Muscle of back (tissue), 13 donors: ENCODE measurements at places on chromosomes 7 and 10. TPM values are rescaled to one million over a fixed set of nuclear protein-coding genes. Genes with fewer than 3 reads are reported as not detected.
A peak's percentile ranks its signal among the peaks of the same experiment; 100 is the strongest.

- DNase-seq, result no peak
Observed at GRCh38 chr7:17311194-17311593, 12.7 kb downstream of the AHR start.

- no peak for DNase-seq
Observed at GRCh38 chr10:113631684-113632367, 32.0 kb downstream of the NRAP start.

- no peak for DNase-seq
Observed at GRCh38 chr7:12127455-12127854, 83.6 kb upstream of the TMEM106B start.

The ADAM22 gene
- polyA plus RNA-seq, result 7.6 TPM

The PWWP2B gene
- polyA plus RNA-seq, result 10.6 TPM

The PNLIPRP3 gene
- not detected for polyA plus RNA-seq

DNA sequence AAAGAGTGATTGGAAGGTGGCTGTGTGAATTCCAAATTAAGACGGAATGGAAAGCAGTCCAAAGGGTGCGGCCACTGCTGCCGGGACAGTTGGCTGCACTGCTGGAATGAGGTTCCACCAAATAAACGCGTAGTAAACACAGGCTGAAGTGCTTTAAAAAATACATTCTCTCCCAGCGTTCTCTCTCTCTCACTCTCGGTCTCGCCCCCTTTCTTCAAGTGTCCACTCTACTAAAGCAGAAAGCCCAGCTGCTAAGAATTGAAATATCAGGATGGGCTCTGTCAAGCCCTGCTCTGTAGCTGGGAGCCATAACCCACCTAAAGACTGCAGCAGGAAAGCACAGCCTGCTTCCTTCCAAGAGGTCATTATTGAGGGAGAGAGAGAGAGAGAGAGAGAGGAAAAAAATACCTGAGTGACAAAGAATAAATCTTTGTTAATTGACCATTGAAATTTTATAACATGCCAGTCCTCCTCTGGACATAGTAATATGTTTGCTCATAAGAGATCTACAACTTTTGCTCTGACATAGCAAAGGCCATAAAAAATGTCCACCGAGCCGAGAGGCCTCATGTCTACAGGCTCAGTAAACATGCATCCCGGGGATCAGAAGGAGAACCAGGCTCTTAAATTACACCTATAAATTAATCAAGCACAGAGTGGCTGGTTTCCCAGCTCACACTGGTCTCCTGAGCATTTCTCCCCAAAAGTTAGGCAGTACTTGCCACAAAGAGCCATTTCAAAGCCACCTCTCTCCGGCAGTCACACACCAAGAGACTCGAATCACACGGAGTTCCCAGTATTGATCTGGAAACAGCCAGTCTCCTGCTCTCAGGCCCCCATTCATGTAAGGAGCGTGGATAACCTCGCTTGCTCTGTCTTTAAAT is 72.8 kb downstream of the FGFR2 start:
- DNase-seq, result peak; percentile 35

- DNase-seq, result no peak
Observed at GRCh38 chr7:2710286-2710655, 22.3 kb downstream of the AMZ1 start.

DNA sequence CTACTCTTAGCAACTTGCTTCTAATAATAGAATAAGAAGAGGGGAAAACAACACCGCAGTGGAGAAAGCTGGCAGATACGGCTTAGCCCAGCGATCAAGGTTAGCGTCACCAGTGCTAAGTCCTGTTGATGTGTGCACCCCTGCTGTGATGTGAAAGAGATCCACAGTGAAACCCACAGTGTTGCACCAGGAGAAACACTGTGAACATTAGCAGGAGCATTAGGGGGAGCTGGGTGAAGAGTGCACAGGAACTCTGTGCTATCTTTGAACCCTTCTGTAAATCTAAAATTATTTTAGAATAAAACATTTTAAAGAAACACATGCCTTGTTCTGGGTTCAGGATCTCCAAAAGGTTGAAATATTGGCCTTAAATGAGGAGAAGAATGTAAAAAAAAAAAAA is 154.1 kb upstream of the UNC5B start:
- no peak for DNase-seq

The SPDYE16 gene
- polyA plus RNA-seq, result 5.4 TPM

DNA sequence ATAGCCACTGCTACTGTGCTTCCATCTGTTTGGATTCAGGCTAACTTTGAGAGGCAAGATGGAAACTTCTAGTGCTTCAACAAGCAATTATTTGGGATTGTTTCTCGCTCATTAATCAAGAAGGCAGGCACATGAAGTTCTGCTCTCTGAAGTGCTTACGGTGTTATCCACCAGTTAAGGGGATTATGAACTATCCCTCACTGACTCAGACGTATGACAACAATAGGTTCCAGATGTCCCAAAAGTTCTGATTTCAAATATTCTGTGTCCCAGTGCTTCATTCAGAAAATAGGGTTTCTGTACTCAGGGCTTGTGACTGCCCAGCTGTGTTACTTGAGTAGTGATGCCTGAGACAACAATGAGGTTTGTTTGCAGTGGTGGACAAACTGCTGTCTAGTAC is 81.0 kb downstream of the HACD1 start:
- no peak for DNase-seq

The CHAT gene
- polyA plus RNA-seq, result not detected

DNA sequence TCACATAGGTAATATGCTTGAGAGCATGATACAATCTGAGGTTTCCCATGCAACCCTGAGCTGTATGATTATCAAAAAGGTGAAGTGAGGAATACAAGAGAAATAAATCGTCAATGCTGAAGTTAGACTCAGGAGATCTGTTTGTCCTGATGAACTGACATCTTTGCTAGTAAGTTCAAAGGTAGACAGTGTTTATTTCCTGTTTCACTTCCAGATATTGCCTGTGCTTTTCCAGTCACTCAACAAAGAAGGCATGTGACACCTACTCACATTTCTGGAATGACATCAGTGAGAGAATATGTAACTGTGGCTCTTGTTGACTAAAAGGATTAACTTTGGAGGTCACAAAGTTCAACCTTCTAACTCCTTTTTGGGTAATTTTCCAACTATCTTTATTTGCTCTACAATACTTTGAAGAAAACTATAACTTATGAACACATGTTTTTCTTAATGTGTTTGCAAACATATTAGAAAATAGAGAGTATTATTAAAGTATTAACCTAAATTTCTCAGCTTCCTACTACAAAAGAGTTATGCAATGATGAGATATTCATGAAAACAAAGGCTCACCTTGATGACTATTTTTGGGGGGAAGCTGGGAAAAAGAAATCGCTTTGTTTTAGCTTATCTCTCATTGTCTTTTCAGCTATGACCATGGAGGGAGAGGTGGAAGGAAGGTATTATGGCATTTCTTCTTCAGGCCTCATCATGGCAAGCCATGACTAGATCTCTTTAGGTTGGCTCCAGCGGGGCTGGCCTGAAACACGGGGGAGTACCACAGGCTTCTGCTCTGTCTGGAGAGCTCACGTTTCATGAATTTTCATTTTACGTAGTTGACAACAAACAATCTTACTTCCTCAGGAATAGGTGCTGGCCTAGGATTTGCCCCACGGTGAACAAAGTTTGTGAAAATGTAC is 214.7 kb upstream of the SLC26A5 start:
- DNase-seq, result no peak

- DNase-seq, result peak; percentile 4
Observed at GRCh38 chr10:57692255-57692980, 575.3 kb downstream of the IPMK start.

The EXOC6 gene
- 32.5 TPM for polyA plus RNA-seq

- DNase-seq, result no peak
Observed at GRCh38 chr10:44511601-44512000, 126.7 kb upstream of the CXCL12 start.

The ARHGEF35 gene
- polyA plus RNA-seq, result 1.1 TPM

The ITPRID1 gene
- polyA plus RNA-seq, result 0.42 TPM

DNA sequence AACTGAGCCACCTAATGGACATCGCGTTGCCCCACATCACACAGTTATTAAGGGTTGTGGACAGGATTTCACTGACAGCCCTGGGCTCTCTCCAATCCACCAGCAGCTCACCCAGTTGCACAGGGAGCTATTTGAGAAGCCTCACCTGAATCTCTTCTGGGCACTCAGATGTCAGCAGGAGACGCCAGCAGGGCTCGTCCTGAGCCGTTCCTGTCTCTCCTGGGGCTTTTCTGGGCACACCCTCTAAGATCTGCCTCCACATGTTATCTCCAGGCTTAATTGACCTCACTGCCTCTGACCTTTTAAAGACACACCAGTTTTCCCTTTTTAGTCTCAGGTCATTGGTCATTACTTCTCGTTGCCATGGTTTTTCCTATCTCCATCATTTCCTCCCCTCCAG is 63.0 kb downstream of the GRID1 start:
- no peak for DNase-seq

DNA sequence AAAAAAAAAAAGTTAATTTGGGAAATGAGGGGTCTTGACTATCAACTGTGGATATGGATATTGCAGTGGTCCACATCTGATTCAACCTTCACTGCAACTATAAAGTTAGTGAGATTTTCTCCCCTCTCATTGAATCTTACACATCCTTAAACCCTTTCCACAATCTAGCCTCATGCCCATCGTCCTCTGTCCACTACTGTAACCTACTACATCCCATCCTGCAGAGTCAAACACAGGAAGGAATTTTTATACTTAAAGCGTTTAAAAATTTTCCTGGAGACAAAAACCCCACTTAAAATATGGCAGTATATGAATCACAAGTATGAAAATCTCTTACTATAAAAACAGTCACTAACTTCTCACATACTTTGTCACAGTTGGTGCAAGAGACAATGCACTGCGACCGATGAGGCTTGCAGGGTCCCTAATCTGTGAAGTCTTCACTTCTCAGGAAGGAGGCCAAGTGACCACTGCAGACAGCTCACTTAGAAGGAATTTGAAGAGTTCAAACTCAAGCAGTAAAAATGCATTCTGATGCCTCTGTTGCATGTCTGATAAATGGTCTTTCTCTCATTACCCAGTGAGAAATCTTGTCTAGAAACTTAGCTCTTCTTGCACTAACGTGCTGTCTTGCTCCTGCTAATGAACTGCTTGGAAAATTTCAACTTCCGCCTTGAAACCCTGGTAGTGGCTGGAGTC is 50.3 kb upstream of the ST8SIA6 start:
- DNase-seq, result peak; percentile 84

DNA sequence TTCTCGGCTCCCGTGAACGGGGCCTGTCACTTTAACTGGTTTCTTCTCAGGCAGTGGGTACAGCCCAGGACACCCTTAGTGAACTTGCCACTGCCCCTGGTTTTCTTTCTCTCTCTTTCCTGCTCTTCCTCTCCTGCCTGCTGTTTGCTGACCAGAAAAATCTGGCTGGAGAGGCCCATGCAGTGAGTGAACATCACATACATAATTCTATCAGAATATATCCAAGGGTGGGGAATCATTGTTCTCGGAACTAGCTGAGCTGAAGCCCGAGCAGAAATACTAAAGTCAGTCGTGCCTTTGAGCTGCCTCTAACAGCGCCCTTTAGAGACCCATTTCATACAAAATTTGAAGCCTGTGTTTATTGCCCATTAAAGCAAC is 501.5 kb upstream of the GALNT17 start:
- peak; percentile 42 for DNase-seq

The CTNNA3 gene
- 9.2 TPM for polyA plus RNA-seq

GRCh38 chr10:8300925-8301324 is 246.4 kb downstream of the GATA3 start:
- DNase-seq, result no peak

The KNDC1 gene
- 3.7 TPM for polyA plus RNA-seq

The NRCAM gene
- 19.3 TPM for polyA plus RNA-seq

The USP6NL gene
- 9.9 TPM for polyA plus RNA-seq

The SLC26A5 gene
- 0.17 TPM for polyA plus RNA-seq

DNA sequence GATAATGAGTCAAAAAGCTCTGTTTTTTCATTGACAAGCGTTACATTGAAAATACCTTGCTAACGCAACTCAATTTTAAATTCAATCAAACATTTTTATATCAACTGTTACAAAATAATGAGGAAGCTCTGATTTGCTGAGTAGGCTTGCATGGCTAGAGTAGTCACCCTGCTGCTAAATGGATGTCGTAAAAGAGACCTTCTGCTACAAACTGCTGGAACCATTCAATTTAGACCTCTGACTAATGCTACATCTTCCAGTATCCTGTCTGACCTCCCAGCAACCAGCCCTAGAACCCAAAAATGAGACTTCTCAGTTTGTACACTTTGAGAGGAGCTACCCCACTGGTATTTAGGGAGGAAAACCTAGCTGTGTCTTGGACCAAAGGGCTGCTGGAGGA is 84.0 kb upstream of the ELMO1 start:
- no peak for DNase-seq
